HT-29 (cell line): ENCODE measurements at places on chromosomes 5 and 9. TPM values are rescaled to one million over a fixed set of nuclear protein-coding genes. Genes with fewer than 3 reads are reported as not detected.

PRSS3 gene
- total RNA-seq, result 106 and 123 TPM in 2 replicates

MAML1 gene
- 15.4 and 30.0 TPM in 2 replicates for total RNA-seq

OTP gene
- not detected in 2 replicates for total RNA-seq

DDX46 gene
- total RNA-seq, result 28.0 and 42.6 TPM in 2 replicates

GHR gene
- not detected in 2 replicates for total RNA-seq

BTNL3 gene
- not detected in 2 replicates for total RNA-seq

SLC23A1 gene
- 0.39 and 0.74 TPM in 2 replicates for total RNA-seq

GGTA1 gene
- not detected in 2 replicates for total RNA-seq

- DNase-seq, result no peak
Observed at GRCh38 chr5:97022898-97023297, 87.0 kb downstream of the LNPEP start.

DNA sequence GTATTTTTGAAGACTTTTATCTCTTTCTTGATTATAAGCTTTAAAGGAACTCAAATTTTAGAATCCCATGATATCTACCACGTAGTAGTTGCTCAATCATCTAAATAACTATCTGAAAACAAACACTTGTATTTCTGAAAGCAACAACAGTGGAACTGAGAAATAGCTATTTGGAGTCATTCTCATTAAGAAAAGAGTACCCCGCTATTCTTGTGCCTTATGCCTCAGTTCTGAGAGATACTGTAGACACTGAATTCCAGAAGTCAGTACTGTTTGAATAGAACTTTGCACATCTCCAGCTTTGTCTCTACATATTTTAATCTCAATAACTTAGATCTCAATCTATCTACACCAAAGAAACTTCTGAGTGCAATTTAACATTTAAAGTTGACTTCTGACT, 11.4 kb downstream of the CHD1 start:
- no peak for DNase-seq

GRCh38 chr5:130871346-130872086, 293.5 kb downstream of the HINT1 start:
- DNase-seq, result peak; percentile 72

- DNase-seq, result no peak
Observed at GRCh38 chr9:88738709-88739108, 203.7 kb downstream of the NXNL2 start.

- DNase-seq, result no peak
Observed at GRCh38 chr9:23557689-23558088, 268.4 kb downstream of the ELAVL2 start.

DNA sequence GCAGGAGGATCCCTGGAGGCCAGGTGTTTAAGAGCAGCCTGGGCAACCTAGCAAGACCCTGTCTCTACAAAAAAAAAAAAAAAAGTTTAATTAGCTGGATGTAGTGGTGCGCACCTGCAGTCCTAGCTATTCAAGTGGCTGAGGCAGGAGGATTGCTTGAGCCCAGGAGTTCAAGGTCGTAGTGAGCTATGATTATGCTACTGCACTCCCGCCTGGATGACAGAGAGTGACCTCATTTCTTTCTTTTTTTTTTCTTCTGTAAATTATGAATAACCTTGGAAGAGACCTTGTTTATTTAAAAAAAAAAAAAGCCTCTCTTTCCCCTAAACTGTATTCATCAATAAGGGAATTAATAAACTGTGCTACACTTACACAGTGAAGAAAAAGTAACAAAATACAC, 43.6 kb upstream of the SLC30A5 start:
- DNase-seq, result no peak
